ENCODE measurements at places on chromosomes 16 and 17.

GRCh38 chr16:83930730-83931500 lies 22.1 kb upstream of the OSGIN1 start:
- no peak for DNase-seq

DNA sequence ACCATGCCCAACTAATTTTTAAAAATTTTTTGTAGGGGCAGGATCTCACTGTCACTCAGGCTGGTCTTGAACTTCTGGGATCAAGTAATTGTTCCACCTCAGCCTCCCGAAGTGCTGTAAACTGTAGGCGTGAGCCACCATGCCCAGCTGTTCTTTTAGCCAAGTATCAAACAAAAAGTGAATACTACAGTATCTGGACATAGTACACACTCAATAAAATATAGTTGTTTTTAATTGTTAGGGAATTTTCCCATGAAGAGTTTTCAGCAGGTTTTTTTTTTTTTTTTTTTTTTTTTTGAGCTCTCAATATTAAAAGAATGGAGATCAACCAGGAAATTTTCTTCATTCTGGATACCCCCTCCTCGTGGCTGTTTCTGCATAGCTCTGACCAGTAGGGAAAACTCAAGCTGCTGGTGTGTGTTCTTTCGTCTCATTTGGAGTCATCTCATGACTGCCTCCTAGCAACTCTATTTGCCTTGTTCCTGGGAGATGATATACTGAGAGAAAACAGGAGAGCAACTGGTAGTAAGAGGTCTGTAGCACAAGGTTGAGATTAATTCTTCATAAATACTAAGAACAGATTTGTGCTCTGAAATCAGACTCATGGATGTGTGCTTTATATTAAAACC lies 16.5 kb upstream of the PHAF1 start:
- no peak for DNase-seq

GRCh38 chr17:28545787-28546415 lies 6.5 kb downstream of the UNC119 start:
- DNase-seq: no peak

DNA sequence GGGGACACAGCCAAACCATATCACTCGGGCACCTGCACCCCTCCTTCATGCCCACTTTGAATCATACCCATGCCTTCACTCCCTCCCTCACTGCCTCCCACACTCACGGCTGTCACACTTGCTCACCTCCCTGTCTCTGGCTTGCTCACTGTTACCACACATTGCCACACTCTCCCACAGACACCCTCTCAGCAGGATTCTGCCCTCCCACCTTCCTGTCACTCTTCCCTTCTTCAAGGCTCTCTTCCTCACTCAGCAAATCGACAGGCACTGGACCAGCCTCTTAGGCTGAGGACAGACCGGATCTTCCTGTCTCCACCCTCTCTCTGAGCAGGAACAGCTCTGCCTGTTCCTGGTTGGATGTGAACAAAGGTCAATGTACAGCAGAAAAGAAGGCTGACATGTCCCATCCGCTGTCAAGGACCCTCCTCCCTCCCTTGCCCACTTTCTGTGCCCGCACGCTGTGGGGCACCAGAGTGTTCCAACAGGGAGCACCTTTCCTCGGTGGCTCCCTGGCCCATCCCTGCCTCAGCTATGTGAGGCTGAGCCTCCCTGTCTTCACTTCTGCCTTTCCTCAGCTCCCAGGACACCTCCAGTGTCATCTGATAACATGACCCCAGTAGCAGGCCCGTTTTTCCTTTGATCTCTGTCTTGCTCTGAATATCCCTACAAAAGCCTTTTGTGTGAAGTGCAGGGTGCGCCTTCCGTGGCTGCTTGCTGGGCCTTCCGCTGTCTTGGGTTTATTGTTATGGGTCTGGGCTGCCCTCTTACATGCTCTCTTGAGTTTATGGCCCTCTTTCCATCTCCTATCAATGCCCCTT lies 47.0 kb downstream of the CCDC182 start:
- DNase-seq: no peak

DNA sequence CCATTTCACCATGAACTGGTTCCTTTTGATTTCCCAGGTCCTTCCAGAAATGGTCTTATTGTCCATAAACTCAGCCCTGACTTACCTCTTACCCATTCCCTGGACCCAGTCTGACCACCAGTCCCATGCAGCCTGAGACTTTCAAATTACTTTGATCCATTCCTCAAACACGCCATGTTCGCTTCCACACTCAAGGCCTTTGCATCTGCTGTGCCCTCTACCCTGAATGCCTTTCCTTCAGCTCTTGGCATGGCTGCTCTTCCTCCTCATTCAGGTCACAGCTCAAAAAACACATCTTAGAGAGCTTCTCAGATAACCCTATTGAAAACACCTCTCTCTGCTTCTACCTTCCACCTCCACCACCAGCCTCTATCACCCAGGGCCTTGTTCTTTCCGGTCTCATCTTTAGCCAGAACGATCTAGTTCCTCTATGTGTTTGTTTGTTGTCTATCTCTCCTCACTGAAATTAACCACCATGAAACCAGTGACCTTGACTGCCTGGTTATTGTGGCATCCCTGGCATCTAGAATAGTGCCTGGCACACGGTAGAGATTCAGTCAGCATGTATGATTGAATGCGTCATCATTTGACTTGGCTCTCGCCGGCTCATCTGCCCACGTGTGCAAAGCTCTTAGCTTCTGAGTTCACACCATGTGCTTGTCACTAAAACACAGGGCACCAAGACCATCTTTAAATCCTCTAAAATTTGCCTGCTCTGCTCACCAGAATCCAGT lies 12.8 kb downstream of the CRYM start:
- DNase-seq: no peak

GRCh38 chr17:72353502-72353901 lies 232.7 kb downstream of the SOX9 start:
- no peak for DNase-seq

DNA sequence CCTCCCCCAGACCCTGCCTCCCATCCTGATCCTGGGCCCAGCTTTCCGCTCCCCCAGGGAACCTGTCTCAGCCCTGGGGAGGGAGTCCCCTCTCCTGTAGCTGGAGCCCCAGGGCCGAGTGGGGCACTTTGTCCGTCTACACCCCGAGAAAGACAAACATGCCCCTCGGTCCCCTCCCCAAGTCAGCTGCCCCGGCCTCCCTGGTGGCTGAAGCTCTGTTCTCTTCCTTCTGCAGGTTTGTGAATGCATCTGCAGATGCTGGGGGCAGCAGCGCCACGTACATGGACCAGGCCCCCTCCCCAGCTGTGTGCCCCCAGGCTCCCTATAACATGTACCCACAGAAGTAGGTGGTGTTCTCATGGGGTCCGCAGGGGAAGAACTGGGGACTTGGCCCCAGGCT lies 20.8 kb downstream of the STAT5A start:
- no peak for DNase-seq

GRCh38 chr17:75739801-75740200 lies 18.5 kb downstream of the ITGB4 start:
- DNase-seq: no peak
